Activated CD4-positive, CD25-positive, alpha-beta regulatory T cell (primary cell): ENCODE measurements at places on chromosomes 16 and 17.

DNA sequence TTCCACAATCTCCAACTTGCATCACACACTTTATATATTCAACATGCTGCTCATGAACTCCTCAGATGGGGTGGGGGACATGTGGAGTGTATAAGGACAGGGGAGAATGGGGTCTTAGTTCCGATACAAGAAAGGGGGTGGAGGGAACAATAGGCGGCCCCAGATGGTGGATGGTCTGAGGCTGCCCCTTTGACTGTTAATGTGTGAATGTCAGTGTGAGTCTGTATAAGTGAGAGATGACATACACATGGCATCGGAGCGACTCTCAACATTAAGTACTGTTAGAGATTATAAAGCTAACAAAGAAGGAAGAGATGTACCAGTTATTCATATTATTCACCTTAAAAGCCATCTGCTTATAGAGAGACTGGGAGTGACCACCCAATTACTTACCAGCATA is 193.1 kb downstream of the AXIN2 start:
- DNase-seq = no peak

DNA sequence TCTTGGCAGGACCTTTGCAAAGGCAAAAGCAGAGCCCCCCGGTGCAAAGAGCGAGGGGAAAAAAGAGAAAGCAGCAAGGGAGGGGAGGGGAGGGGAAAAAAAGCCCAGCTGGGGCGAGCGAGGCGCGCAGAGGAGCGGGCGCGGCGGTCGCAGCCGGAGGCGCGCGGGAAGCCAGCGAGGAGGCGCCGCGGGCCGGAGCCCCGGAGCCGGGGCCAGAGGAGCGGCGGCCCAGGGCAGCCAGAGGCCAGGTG is 129 bp downstream of the IRX5 start:
- DNase-seq = no peak

- DNase-seq = no peak
These were observed 65.7 kb downstream of the MAP2K6 start for GRCh38 chr17:69480245-69480644.

- no peak for DNase-seq
These were observed 11.5 kb downstream of the NHERF1 start for GRCh38 chr17:74759941-74760340.

GRCh38 chr17:73292031-73292531 is 19.7 kb downstream of the CDC42EP4 start:
- no peak for DNase-seq

GRCh38 chr16:1743376-1744337 is 27.7 kb downstream of the NME3 start:
- no peak for DNase-seq

- DNase-seq = no peak
These were observed 1.2 kb downstream of the PCGF2 start for GRCh38 chr17:38746849-38747462.

DNA sequence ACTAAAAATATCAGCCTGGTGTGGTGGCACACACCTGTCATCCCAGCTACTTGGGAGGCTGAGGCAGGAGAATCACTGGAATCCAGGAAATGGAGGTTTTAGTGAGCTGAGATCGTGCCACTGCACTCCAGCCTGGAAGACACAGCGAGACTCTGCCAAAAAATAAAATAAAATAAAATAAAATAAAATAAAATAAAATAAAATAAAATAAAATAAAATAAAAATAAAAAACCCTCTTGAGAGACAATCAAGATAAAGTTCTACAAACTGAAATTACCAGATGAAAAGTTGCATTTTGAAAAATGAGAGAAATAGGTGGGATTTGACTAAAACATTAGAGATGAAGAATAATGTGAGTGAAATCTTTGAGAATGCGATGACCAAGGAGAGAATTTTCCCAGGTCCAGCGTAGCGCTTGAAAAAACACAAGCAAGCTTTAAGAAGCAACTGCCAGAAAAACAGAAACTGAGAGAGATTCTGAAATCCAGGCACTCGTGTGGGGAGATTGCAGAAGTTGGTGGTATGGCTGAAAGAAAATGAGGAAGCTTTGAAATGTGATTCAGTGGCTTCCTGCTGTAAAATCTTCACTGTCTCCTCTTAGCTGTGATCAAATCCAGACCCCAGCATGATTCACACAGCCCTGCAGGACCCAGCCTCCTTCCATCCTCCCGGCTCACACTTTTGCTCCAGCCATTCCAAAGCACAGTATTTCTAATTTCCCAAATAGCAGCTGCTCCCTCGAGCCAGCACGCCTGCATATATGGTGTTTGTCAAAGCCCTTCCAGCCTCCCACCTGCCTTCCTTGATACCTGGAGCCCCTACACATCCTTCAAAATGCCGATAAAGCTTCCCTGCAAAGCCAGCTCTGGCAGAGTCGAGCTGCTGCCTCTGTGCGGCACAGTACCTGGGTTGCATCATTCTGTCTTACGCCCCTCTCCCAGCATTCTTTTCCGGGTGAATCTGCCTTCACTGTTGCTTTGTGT is 8.2 kb upstream of the CD300E start:
- DNase-seq = no peak

DNA sequence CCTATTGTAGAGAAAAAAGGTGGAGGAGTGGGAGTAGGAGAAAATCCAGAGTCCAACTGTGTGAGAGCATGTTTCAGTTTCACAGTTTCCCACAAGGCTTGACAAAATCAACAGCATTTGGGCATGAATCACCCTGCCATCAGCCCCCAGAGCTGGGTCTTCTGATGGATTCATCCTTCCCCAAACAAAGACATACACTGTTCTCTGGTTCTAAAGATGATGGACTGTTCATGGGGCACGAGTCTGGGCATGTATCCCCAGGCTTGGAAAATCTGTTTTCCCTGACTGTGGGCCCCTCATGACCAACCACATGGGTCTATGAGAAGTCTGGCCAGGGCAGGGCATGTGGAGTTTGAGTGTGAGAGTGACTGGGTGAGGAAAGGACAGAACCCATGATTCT is 210.4 kb upstream of the IRX5 start:
- DNase-seq = no peak

DNA sequence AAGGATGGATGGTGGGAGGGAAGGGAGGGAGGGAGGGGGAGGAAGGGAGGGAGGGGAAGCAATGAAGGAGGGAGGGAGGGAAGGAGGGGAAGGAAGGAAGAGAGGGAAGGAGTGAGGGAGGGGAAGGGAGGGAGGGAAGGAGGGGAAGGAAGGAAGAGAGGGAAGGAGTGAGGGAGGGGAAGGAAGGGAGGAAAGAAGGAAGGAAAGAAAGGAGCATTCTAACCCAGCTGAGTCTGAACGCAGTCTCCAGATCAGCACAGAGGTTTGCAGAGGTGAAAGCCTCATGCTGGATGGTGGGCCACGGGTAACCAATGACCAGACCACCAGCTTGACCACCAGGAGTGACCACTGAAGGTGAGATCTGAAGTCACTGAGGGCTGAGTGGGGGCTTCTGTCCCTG is 18.6 kb downstream of the CCL17 start:
- DNase-seq = no peak

- DNase-seq = no peak
These were observed 58.3 kb downstream of the ABCC1 start for GRCh38 chr16:16007743-16008111.

DNA sequence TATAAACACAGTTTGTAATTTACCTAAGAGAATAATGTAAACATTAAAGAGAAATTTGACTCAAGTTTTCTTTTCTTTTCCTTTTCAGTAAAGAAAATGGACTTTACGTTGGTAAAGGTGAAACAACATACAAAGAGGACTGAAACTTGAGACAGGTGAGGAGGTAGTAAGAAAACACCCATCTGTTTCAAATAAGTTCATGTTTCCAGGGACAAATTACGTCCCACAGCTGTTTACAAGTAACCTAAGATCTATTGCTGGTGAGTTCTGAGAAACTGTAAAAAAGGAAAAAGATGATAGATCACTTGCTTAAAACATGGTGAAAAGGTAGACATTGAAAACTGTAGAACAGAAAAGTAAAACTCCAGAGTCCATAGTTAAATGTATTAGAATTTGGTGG is 4.8 kb upstream of the ABCA5 start:
- no peak for DNase-seq

DNA sequence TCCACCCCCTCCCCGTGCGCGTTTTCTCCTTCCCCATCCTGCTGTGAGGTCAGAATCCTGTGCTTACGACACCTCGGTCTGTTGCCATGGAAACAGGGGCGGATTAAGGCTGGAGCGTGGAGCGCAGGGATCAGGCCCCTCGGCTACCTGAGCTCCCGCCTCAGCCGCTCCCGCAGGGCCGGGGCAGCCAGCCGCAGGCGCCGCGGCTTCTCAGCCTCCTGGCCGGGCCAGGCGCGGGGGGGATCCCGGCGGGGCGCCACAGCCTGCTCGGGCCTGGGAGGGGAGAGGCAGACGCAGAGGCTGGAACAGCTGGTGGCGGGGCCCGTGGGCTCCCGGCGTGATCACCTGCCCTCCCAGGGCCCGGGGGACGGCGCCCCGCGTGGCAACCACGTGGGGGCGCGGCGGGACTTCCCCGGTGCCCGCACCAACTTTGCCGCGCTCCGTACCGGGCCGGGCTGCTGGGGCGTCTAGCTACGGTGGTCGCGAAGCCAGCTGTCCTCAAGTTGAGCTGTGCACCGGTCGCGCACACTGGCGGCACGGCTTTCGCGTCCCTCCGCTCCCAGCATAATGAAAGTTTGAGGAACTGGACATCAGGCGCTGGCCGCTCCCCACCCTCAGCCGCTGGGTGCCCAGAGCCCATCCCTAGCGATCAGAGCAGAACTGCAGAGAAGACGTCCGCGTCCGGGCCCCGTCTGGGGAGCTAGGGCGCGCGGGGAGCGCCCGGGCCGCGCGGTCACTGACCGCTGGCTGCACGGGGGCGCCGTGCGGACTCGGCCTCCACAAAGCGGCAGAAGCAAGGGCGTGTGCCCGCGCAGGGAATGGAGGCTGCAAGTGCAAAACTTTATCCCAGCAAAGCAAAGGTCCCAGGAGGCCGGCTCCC is 1.2 kb downstream of the RTN4RL1 start:
- no peak for DNase-seq

- peak; percentile 32 for DNase-seq
These were observed 17.7 kb downstream of the KSR1 start for GRCh38 chr17:27473748-27474609.

GRCh38 chr16:68596266-68596665 is 48.8 kb upstream of the CDH3 start:
- DNase-seq = no peak

- DNase-seq = no peak
These were observed 67.2 kb downstream of the MAF start for GRCh38 chr16:79533292-79533691.

- no peak for DNase-seq
These were observed 53.0 kb upstream of the MEAK7 start for GRCh38 chr16:84557504-84557903.

DNA sequence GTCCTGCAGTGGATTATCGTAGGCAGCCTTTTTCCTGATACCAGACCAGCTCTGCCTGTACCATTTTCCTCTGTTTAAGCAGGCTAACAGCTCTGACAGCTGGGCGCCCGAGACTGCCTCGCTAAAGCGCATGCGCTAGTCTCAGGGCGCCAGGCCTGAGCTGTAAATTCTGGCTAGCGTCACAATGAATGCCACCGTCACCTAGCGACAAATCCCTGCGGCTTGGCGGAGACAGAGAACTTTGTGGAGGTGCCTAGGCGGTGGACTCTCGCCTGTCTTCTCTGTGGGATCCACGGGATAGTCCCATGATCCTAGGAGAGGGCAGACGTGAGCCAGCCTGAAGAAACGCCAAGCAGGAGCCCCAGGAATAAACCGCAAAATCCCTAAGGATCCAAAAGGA is 573.9 kb downstream of the KCNJ18 start:
- DNase-seq = no peak

- DNase-seq = no peak
These were observed 4.1 kb downstream of the RARA start for GRCh38 chr17:40312893-40313667.

DNA sequence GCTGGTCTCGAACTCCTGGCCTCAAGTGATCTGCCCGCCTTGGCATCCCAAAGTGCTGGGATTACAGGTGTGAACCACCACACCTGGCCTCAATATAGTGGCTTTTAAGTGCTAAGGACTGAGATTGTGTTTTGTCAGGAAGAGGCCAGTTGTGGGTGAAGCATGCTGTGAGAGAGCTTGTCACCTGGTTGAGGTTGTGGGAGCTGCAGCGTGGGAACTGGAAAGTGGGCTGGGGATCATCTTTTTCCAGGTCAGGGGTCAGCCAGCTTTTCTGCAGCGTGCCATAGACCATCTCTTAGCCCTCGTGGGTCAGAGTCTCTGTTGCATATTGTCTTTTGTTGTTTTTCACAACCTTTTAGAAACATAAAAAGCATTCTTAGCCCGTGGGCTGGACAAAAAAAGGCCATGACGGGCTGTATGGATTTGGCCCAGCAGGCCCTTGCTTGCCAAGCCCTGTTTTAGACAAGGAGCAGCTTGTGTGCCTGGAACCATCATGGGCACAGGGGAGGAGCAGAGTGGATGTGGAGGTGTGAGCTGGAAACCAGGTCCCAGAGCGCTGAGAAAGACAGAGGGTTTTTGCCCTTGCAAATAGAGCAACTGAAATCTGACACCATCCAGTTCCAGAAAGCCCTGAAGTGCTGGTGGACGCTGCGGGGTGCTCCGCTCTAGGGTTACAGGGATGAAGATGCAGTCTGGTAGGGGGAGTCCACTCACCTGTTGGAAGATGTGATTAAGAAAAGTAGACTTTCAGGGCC is 5.5 kb downstream of the BIRC5 start:
- no peak for DNase-seq

- no peak for DNase-seq
These were observed 3.9 kb upstream of the RAB40B start for GRCh38 chr17:82702231-82702927.

- DNase-seq = no peak
These were observed 576.7 kb downstream of the WWOX start for GRCh38 chr16:78675951-78676792.

- peak; percentile 48 for DNase-seq
These were observed 588 bp downstream of the APRT start for GRCh38 chr16:88810912-88811768.

- DNase-seq = no peak
These were observed 5.1 kb downstream of the ZFPM1 start for GRCh38 chr16:88458039-88458772.

DNA sequence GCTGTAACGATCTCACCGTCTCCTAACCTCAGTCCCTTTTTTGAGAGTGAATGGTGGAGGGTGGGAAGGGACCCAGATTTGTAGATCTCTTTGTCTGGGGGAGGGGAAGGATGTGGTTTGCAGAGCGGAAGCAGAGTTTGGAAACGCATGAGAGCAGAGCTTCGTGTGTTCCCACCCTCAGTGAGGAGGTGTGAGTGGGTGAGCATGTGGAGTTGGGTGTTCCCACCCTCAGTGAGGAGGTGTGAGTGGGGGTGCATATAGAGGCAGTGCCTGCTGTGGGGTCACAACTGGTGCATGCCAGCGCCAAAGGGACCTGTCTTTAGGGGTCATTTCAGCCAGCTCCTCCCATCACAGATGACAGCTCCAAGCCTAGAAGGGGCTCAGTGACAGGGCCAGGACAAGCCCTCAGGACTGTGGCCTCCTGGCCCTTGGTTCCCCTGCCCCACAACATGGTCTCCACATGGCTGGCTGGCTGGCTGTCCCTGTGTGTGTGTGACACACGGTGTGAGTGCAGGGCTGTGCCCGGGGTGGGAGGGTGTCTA is 1.8 kb upstream of the CISD3 start:
- no peak for DNase-seq

- no peak for DNase-seq
These were observed 29.1 kb upstream of the RASD1 start for GRCh38 chr17:17525311-17525710.
